ENCODE measurements at places on chromosomes 5 and 9.

DNA sequence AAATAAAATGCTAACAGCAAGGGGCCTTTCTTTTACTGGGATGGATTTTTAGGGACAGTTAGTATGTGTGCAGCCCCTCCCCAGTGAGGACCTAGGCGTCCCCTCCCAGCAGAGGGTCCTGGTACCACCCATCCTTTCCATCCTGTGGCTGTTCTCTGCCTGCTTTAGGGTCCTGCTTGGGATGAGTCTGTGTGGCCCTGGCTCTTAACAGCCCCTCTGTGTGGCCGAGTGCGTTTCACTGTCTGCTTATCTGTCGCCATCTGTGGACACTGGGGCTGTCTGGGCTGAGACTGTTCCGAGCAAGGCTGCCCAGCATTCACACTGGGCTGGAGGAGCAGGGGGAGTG is 17.0 kb downstream of the WNK2 start:
- DNase-seq, result no peak

DNA sequence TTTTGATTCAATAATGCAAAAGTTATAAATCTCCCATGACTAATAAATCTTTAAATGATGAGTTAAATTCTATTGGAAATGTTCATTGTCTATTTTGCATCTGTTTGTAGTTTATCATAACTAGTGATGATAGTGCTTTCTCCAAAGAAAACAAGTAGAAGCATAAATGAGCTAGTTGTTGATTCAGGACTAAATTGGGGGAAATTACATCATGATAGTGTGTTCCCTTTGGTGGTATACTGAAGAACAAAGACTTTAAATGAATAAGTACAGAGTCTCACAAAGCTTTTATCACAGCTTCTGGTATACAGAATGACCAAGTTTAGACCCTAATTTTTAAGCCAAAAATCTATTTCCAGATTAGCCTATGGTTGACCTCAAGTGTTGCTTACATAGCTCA is 173.8 kb downstream of the MCTP1 start:
- no peak for DNase-seq

GRCh38 chr9:80842389-80842788 is 847.0 kb downstream of the TLE1 start:
- DNase-seq, result peak; percentile 10

- no peak for DNase-seq
These were observed 23.4 kb upstream of the FUBP3 start for GRCh38 chr9:130555968-130556367.
